ENCODE measurements at places on chromosomes 2 and 18.

DNA sequence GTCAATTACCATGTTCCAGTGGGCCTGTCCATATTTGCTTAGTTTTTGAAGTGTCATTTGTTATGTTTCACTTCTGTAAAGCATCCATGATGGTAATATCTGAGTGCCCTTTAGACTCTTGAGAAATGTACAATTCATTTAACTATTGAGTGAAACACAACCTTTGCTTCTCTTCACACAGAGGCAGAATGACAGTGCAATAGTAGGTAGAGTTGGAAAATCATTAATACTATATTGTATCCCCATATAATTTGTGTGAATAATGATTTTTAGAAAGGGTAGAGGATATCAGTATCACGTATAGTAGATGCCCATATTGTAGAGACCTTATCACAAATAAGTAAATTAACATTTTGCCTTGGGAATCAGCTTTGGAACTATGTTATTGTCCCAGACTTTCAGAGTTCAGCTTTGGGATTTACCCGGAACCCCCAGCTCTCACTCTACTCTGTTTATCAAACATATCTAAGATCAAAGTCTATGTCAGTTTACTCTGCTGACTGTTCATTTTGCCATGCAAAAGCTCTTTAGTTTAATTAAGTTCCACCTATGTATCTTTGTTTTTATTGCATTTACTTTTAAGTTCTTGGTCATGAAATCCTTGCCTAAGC is 172.7 kb upstream of the NOL4 start:
- no peak for DNase-seq

GRCh38 chr2:233143700-233144331 is 83.7 kb downstream of the INPP5D start:
- DNase-seq, result no peak

DNA sequence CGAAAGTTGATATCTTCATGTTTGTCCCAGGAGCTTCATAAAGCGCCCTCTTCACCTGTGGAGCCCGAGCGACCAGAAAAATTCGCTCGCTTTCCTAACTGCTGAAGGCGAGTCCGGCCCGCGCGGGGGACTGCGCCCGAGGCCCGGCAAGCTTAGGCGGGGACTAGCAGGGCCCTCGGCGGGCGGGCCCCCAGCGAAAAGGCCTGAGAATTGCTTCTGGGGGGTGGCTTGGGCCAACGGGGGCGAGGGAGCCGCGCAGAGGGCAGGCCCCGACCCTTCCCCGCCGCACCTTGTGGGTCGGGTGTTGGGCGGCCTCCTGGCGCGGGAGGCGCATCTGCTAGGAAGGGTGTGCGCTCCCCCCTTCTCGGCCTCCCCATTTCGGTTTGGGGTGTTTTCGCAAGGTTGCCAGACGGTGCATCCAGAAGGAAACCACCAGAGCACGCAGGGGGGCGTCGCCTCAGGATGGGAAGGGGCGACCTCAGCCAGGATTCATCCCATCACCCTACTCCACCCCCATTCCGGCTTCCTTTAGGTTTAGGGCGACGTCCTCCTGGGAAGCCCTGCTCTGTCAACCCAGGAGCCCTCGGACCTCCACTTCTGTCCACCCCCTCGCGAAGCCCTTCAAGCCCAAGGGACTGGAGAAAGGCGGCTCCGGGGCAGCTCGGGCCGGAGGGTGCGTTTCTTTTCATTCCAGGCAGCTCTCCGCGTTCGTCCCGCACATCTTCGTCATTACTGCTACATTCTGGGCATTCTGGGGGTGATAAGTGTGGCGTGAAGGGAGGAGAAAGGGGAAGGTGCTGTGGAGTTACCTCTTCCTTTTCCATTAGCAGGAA is 9.1 kb downstream of the SP9 start:
- DNase-seq, result no peak

DNA sequence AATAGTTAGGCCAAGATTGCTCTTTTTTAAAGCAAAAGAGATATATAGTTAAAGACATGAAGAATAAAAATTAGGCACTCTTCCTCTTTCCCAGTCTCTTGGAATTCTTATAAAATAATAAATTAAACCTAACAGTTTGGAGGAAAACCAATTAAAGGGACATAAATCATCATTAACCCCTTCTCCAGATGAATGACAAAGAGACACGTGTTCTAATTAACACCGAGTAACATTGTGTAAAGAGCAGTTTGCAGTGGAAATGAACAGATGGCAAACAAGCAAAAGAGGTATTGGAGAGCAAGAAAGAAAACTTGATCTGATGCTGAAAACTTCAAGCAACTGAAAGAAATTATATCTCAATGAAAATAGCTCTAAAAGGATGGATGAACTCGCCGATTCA is 48.4 kb downstream of the BCL2 start:
- DNase-seq, result no peak

DNA sequence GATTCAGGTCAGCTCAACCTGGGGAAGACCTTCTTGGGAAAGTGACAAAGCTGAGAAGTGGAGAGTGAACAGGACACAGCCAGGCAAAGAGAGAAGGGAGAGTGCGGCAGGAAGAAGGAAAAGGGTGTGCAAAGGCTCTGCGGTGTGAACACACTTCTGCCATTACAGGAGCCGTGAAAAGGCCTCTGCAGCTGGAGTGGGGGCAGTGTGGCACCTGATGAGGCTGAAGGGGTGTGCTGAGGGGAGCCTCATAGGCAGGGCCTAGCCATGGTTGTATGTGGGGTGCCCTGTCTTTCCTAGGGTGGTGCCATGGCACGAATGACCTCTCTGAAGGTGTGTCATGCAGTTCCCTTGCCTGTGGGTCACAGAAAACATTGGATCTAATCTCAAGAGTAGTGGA is 347.6 kb downstream of the CYRIA start:
- no peak for DNase-seq

DNA sequence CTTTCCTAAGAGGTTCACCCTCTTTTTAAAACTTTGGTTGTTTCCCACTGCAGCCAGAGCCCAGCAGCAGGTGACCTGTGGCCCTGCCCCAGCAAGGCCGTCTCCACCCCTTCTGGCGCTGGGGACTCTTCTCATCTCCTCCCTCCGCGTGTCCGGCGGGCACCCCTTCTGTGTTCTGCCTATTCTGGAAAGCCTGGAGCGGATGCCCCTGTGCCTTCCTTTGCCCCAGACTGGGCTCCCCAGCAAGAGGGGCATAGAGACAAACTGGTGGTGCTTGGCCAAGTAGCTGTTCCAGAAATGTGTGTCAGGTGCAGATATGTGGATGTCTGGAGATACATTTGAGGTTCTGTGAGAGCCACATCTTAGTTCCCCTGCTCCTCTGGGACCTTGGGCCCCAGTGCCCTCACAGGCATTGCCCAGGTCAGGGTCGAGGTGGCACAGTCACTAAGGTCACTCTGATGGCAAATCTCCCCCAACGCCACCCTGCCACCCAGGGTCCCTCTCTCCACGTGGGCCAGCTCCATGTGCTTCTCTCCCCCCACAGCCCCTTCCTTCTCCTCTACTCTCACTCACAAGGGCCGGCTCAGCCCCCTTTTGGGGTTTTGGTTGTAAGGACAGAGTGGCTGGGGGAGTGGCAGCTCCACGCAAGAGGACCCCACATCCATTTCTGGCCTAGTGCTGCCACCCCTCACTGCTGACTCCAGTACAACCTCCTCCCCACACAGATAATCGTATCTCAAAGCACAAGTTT is 35.5 kb upstream of the TAF1B start:
- no peak for DNase-seq

GRCh38 chr2:217225596-217225995 is 365.7 kb upstream of the TNP1 start:
- no peak for DNase-seq

GRCh38 chr2:99140860-99141109 is 722 bp upstream of the C2orf15 start:
- no peak for DNase-seq

- no peak for DNase-seq
Observed at GRCh38 chr18:3440341-3440740, 9.6 kb upstream of the TGIF1 start.

DNA sequence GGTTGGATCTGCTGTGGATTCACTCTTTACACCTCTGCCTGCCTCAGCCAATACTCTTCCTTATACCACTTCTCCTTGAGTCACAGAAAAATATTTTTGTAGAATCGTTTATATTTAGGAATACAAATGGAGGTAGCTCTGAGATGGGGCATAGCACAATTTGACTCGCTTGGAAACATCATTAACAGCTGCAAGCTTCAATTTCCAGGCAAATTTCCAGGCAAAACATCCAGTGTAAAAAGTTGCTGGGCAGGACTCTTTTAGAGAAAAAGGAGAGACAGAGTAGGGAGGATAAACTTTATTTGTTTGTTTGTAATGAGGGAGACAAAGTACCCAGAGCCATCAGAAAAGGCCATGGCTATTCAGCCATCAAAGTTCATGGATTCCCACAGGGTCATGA is 74.4 kb upstream of the SOX11 start:
- peak; percentile 34 for DNase-seq

GRCh38 chr2:189609853-189610252 is 29.3 kb upstream of the SLC40A1 start:
- no peak for DNase-seq

DNA sequence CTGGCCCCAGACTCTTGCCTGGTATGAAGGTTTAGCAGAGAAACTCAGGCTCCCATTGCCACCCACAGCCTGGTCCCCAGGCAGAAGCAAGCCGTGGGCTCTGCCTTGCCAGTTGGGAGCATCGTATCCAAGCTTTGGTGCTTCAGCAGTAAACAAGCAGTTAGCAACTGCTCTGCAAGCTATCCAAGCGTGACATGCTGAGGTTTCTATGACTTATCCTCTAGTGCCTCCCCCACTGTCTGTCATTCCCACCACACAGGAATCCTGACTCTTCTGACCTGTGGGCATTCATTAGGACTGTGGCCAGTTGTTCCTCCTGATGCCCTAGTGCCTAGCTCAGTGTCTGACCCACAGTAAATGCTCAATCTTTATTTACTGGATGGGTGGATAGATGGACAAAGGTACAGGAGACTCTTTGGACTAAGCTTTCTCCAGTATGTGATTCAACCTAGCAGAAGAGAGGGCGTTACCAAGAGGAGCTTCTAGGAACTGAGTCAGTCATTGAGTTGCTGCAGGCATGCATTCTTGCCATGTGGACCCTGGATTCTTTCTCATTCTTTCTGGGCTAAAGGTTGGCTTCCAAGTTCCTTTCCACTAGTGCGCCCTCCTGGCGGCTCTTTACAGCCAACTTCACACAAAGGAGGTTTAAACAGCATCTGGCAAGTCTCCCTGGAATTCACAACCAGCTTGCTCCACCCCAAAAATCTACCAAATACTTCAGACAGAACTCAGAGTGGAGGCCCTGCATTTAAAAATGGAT is 40.6 kb upstream of the MRPL19 start:
- no peak for DNase-seq

GRCh38 chr2:3536682-3537632 is 17.6 kb upstream of the ADI1 start:
- DNase-seq, result peak; percentile 12

DNA sequence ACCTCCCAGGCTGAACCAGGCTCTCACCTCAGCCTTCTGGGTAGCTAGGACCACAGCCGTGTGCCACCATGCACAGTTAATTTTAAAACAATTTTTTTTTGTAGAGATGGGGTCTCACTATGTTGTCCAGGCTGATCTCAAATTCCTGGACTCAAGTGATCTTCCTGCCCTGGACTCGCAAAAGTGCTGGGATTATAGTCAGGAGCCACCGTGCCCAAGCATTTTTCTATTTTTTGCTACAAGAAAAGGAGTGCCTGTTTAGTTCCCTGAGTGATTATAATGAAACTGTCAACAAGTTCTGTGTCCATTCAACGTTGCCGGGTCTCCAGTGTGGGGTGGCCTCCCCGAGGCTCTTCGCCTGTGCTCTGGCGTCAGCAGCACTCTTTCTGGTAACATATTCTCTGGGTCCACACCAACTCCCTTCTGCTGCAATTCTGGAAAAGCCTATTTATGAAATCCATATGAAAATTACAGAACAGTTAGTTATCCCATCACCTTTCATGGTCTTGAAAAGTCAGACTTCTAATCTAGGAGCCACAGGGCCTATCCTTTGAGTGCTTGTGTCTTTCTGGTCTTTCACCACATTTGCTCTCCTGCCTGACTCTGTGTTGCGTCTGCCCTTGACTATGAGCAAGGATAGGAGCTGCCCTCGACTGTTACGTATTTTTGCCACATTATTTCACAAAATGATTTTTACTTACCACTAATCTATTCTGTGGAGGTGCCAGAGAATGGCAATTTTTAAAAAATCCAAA is 172.7 kb downstream of the SOCS6 start:
- DNase-seq, result no peak

- no peak for DNase-seq
Observed at GRCh38 chr2:10810202-10811161, 2.1 kb downstream of the PDIA6 start.

GRCh38 chr2:35864141-35864540 is 491.4 kb upstream of the CRIM1 start:
- peak; percentile 28 for DNase-seq

DNA sequence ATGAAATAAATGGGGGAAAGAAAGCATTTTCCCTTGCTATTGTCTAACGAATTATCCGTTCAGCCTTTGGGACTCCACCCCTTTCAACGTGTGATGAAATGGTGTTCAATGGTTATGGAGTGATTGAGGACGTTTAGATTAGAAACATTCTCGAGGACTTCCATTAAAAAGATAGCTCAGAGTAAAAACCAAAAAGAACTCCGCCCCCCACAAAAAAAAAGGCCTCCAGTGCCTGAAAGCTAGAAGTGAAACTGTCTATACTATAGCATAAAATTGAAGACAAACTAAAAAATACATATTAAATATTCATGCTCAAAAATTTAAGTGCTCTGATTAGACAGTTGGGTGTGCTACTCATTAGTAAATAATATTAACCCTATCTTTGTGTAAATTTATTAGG is 3.0 kb upstream of the ZNF516 start:
- no peak for DNase-seq

DNA sequence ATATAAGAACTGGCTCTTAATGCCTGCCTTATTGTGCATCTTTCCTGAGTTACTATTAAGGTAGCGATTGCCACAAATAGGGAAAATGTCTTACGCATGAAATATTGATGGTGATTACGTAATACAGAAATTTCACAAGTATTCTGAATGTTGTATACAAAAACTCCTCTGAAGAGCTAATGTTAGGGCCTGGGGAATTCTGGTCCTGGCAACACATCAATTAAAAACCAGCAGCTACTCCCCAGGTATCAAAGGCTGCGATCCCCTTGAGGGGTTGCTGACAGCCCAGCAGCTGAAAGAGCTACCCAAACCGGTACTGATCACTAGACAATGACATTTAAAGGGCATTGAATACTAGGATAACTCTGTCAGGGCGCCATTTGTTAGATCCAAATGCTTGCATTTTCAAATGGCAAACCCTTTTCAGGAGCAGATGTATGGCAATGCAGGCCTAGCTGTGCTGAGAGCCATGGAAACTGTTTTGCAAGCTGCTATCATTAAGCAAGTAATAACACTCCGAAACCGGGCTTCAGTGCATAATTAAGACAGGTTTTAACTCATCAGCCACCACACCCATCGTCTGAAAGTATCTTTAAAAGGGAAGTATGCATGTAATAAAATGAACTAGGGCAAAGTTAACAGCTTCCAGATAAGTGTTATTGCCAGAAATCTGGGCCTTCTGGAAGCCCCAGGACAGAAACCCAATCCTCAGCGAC is 78.4 kb downstream of the CLHC1 start:
- DNase-seq, result no peak

- no peak for DNase-seq
Observed at GRCh38 chr2:152499896-152500735, 165.1 kb downstream of the FMNL2 start.

GRCh38 chr2:176844461-176844860 is 368.1 kb upstream of the HNRNPA3 start:
- DNase-seq, result no peak

Data from muscle of arm (tissue), 14 donors.